ENCODE measurements at places on chromosomes 13 and 19.

- DNase-seq, result no peak
These were observed 196.8 kb upstream of the ATXN8OS start for GRCh38 chr13:69910800-69911199.

GRCh38 chr19:48963371-48964204 is 1.5 kb upstream of the FTL start:
- peak; percentile 77 for DNase-seq

DNA sequence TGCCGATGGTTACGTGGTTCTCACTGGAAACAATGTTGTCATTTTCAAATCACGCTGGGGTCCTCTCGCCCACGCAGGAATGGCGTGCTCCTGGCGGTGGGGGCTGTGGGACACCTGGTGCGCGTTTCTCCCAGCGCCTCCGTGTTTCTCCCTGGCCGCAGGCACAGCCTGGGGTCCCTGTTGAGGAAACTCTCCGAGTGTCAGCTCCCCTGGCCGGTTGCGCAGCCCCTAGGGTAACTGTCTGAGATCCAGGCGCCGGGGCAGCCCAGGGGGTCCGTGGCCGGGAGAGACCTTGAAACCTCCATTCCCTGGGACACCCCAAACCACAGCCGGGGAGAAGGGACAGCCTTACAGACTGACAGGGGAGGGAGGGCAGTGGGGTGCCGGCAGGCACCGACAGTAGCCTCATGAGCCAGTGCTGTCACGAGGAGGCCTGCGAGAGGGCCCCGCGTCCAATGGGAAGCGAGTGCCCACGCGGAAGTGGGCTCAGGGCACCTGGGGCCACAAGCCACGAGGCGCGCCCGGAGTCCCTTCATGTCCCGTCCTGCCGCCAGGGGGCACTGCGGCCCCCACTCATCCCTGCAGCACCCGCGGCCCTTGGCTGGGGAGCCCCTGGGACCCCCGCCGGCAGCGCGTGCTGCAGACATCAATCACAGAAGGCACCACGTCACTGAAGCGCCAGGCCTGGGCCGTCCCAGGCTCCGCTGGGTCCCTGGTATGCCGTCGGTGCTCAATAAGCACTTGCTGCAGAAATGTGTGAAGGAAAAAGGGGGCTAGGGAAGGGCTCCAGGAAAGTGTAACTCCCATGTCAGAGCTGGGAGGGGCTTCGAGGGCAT is 9.5 kb downstream of the ADAMTSL5 start:
- DNase-seq, result peak; percentile 49

GRCh38 chr13:101144808-101145419 is 271.4 kb downstream of the NALCN start:
- DNase-seq, result peak; percentile 78

DNA sequence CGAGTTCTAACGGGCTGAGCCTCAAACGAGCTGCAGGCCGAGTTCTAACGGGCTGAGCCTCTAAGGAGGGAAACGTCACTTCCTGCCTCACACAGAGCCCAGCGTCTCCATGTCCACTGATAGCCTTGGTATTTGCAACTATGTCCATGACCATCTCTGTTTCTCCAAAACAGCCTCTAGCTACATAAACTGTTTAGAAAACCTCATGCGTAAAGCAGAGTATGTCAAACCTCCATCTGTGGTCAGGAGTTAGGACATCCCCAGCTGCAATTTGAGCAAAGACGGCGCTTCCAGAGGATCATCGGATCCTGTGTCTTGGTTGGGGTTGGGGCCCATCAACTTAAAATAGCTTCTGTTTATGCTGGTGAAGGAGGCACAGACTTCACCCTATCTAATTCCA is 20.8 kb downstream of the RASA3 start:
- DNase-seq, result peak; percentile 98

DNA sequence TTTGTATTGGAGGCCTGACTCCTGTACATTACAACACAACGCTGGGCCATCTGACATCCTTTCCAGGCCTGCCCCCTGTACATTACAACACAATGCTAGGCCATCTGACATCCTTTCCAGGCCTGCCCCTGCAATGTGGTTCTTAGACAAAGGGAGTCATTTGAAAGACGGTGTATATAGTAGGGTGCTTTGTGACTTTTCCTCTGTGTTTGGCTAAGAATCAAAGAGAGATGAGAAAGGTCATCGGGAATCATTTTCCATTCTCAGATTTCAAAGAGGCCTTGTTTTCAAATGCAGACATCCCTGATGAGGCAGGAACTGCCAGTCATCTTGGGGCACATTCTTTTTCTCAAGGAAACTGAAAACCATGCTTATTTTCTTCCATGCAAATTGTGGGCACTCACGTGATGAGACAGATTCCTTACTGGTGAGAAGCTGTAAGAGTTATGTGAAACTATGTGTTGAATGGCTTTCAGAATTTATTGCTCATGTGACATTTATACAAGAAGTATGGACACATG is 551.6 kb downstream of the MYO16 start:
- DNase-seq, result peak; percentile 90

DNA sequence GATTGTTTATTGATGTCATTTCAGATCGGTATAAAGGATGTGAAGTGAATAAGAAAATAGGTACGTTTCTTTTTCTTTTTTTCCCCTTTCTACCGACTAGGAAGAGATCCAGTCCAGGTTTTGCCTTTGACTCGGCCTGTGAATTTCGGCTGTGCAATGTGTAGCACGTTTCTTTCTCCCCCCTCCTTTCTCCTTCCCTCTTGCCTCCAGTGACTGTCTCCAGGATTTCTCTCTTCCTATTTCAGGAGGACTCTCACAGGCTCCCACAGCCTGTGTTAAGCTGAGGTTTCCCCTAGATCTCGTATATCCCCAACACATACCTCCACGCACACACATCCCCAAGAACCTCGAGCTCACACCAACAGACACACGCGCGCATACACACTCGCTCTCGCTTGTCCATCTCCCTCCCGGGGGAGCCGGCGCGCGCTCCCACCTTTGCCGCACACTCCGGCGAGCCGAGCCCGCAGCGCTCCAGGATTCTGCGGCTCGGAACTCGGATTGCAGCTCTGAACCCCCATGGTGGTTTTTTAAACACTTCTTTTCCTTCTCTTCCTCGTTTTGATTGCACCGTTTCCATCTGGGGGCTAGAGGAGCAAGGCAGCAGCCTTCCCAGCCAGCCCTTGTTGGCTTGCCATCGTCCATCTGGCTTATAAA is at the start of gene GPC6:
Gene GPC6, plus strand, starts transcription at position 185 of the 657 bp plus-strand sequence.
- peak; percentile 92 for DNase-seq
